ENCODE measurements at places on chromosomes 7 and 10.

- no peak for DNase-seq
These were observed 486.8 kb upstream of the ANKRD30A start for GRCh38 chr10:36638462-36639155.

DNA sequence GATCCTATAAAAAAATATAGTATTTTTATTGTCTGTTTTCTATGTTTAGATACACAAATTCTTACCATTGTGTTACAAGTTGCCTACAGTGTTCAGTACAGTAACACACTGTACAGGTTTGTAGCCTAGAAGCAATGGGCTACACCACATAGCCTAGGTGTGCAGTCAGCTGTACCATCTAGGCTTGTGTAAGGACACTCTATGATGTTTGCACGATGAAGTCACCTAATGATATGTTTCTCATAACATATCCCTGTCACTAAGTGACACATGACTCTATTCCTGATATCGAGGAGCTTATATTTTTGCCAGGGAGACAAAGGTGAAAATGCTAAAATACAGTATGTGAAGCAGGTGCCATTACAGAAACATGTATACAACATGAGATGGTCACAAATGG is 18.6 kb downstream of the ZNF25 start:
- no peak for DNase-seq

DNA sequence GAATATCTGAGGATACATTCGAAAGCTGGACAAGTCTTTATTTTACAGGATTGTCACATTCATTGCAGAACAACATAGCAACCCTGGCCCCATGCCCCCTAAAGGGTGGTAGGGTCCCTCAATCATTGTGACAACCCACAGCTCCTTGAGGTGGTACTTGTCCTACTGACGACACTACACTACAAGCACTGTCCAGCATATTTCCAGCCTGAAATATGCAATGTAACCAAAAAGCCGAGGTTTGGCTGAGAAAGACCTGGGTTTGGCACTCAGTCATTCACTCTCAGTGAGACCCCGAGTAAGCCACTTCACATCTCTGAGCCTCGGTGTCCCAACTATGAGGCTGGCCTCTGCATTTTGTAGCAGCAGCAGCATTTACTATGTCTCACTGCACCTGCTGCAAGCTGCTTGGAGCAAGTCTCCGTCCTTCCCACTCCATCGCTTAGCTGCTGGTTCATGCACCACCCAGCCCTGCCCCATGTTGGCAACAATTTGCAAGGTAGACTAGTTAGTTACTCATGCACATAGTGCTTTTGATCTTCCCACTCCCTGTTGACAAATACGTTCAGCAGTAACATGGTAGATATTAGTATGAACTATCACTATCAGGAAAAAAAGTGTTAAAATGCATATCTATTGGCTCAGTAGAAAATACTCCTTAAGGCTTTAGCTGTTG is 43.6 kb upstream of the TNPO3 start:
- DNase-seq, result no peak

DNA sequence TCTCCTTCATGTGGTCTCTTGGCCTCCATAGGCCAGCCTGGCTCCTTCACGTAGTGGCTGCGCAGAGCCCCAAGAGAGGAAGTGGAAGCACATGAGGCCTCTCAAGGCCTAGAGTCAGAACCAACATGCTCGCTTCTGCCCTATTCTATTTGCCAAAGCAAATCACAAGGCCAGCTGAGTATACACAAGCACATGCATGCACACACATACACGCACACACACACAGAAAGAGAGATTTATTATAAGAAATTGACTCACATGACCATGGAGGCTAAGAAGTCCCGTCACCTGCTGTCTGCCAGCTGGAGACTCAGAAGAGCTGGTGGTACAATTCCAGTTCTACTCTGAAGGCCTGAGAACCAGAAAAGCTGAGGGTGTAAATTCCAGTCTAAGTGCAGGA is 64.3 kb upstream of the NRP1 start:
- DNase-seq, result no peak

- no peak for DNase-seq
These were observed 3.7 kb downstream of the TRIL start for GRCh38 chr7:28954471-28954870.

DNA sequence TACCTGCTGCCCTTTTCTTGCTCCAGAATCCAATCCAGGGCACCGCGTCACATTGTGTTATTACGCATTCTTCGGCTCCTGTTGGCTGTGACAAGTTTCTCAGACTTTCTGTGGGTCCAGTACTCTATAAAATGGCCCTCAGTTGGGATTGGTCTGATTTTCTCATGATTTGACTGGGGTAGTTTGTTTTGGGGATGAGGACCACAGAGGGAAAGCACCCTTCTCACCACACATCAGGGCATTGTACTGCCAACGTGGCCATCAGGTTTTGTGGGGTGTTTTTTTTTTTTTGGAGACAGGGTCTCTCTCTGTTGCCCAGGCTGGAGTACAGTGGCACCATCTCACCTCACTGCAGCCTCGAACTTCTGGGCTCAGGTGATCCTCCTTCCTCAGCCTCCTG is 17.0 kb upstream of the ORAI2 start:
- no peak for DNase-seq

- no peak for DNase-seq
These were observed 123.7 kb upstream of the FAM3C start for GRCh38 chr7:121519548-121520521.

GRCh38 chr10:114975091-114975490 is 37.1 kb downstream of the TRUB1 start:
- DNase-seq, result no peak

DNA sequence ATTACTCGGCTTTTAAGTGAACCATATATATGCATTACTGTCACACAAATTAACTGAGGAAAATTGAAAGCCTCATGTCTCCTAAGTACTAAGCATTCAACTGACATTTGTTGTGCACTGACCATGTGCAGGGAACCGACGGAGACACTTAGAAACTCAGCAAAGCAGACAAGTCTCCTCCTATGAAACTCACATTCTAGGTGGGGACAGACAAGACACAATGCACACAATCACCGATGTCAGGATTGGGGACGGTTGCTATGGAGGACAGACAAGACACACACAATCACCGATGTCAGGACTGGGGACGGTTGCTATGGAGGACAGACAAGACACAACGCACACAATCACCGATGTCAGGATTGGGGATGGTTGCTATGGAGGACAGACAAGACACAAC is 134.0 kb downstream of the PTPRN2 start:
- no peak for DNase-seq

DNA sequence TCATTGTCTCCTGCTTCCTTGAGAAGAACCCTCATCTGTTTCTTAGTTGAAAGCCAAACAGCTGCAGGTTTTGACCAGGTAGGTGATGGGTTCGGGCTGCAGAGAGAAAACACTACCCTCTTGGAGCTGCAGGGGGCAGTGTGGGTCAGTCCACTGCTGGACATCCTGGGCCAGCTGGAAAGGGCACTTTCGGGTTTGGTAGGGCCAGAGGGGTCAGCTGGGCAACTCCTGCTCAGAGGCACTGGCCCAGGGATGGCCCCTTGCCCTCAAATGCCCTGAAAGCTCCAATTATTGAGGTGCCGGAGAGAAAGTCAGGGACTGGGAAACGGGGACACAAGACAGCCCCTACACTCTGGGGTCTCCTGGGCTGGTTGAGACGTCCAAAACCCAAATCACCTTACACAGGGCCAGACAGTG is 90.7 kb downstream of the MKI67 start:
- DNase-seq, result no peak

- DNase-seq, result no peak
These were observed 30.0 kb upstream of the VDAC2 start for GRCh38 chr10:75180592-75180991.

DNA sequence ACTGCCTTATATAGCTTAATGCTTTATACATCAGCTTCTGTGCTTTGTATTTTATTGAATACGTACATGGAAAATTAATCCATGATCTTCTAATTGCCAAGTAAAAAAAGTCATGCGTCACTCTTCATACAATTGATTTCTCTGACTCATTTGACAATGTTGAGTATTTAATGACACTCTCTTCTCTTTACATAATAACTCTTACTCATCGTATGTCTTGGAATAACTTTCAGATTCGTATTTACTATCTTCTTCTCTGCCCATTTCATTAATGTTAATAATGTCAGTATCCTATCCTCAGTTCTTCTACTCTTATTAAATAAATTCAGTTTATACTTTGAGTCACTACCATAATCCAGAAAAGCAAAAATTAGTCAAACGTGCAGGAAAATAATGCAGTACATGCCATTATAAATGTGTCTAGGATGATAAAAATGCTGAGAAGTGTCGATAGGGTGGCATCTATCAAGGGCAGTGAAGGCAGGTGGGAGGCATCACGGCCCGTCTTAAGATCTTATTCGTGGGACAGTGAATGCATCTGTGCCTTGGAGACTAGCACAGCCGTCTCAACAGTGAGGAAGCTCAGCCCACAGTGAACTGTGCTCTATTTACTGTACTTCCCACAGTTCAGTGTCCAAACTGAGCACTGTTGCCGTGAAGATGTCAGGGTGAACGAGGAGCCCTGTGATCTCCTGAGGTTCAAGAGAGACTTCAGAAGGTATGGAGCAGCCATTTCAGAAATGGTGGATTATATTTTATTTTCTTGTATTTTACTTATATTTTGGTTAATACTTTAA is 39.8 kb upstream of the AKR1E2 start:
- DNase-seq, result no peak

- DNase-seq, result no peak
These were observed 29.7 kb downstream of the PPIF start for GRCh38 chr10:79376751-79377556.

DNA sequence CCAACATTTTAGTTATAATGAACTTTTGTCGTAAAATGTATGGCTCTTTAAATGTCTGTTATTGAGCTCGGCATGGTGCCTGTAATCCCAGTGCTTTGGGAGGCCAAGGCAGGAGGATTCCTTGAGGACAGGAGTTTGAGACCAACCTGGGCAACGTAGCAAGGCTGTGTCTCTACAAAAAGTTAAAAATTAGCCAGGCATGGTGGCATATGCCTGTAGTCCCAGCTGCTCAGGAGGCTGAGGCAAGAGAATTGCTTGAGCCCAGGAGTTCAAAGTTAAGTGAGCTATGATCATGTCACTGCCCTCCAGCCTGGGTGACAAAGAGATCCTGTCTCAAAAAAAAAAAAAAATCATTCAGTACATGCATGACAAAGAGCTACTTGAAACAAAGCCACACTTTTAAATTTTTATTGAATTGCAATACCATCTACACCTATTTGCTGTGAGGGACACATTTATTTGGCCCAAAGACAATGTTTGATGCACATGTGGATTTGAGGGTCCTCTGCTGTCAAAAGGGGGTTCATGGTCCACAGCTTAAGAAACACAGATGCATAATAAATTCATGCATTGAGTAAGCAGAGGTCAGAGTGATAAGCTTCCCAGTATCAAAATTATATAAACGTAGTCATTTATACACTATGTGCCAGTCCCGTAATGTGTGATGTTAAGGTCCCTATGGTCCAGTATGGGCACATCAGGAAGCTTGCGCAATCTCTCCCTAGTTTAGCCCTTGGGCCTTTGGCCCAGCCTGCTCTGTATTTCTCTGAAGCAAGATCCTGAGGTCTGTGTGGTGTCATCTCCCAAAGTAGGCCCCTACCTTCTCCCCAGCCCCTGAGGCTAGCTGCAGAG is 4.4 kb upstream of the MALSU1 start:
- no peak for DNase-seq

DNA sequence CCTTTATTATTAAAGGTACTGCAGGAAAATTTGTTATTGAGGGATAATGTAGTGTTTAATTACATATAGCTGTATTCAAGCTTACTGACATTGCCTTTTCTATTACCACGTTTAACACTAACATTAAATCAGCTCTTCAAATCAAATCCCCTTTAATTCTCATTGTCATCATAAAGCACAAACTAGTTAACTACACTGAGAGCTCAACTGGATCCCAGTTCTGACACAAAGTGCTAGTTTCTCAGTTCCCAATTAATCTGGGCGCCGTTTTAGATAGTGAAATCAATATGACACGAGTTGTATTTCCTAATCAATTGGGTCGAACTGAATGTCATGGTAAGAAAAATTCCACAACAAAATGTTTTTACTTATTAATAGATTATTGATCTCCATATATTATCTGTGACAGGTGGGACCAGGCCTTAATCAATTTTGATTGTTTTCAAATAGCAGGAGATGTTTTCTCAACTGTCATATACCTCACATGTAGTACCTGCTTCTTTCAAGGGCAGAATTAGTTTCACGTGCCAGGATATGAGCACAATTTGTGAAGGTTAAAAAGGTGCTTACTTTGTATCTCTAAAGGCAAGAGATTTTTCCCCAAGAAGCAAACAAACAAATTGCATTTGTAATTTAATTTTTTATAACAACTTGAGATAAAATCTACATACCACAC is 71.0 kb downstream of the AASS start:
- no peak for DNase-seq

- DNase-seq, result no peak
These were observed 42.2 kb downstream of the ZWINT start for GRCh38 chr10:56318816-56319215.
